ENCODE measurements at places on chromosomes 4 and X.

DNA sequence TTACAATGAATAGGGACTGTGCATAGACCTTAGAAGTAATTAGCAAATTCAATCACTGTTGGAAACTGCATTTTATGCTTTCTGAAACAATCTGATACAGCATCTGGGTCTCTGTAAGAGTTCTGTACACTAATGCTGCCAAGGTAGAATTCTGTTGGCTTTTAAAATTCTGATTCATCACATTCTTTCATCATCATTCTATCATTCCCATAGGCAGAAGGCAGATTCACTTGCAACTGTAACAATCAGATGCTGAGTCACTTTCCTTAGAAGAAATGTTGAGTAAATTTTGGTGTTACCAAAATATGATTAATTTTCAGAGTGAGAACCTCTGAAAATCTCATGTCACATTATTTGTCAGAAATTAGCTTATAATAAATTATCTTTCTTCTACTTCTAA, 267.2 kb downstream of the MAPK10 start:
- DNase-seq: no peak

- no peak for DNase-seq
Observed at GRCh38 chr4:129362691-129363274, 266.8 kb downstream of the C4orf33 start.

DNA sequence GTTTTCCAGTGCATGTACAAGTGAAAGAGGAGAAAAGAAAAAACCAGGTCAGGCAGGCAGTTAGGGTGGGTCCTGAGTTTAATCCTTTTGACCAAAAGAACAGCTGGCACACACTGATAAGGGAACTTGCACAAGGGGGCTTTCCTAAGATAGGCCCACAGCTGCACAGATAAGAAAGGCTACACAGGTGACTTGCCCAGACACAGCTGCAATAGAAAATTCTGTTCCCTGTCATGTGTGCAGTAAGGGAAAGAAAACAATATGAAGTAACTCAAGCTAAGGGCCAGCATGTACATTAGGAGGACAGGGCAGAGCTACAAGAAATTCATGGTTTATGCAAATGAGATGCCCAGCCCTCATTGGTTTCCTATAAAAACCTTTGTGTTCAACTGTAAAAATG, 32.9 kb downstream of the LUZP4 start:
- DNase-seq: no peak

- DNase-seq: no peak
Observed at GRCh38 chr4:83552083-83552482, 16.2 kb downstream of the GPAT3 start.

DNA sequence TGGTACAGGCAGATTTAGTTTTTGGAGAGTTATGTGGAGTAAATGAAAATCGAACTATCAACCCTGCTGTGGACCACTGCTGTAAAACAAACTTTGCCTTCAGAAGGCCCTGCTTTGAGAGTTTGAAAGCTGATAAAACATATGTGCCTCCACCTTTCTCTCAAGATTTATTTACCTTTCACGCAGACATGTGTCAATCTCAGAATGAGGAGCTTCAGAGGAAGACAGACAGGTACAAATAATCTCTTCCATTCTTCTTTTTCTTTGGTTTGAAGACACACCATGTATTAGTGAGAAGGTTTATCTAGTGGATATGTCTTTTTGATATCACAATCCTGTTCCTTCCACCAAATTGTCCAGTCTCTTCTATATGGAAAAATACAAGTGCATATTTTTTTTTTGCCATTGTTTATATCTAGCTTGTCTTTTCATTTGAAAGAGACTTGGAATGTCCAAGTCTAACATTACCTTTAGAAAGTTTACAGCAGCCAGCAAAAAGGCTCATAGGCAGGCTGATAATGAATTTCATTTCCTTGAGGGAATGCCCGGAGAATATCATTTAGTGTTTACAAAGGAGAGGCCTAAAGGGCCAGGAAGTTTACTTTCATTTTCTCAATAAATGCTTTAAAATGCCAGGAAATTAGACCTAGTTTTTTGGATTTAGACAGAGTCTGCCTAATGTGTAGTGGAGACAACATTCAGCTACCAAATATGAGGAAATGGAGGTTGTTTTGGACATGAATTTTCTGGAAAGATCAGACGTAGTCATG, 18.6 kb downstream of the AFM start:
- DNase-seq: no peak

DNA sequence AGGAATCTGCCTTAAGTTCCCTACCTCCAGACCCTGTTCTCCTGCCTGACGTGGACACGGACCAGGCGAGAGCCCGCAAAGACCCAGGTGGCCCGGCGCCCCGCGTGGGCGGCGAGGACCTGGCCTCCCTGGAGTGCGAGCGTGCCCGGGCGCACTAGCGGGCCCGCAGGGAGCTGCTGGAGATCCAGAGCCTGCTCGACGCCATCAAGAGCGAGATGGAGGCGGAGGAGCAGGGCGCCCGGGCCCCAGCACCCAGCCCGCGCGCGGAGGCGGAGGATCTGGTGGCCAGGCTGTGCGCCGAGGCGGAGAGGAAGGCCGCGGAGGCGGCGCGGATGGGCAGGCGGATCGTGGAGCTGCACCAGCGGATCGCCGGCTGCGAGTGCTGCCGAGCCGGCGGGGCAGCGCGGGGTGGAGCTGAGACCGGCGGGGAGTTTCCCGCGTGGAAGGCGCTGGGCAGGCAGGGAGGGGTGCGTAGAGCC, 18.2 kb downstream of the MRFAP1 start:
- no peak for DNase-seq

DNA sequence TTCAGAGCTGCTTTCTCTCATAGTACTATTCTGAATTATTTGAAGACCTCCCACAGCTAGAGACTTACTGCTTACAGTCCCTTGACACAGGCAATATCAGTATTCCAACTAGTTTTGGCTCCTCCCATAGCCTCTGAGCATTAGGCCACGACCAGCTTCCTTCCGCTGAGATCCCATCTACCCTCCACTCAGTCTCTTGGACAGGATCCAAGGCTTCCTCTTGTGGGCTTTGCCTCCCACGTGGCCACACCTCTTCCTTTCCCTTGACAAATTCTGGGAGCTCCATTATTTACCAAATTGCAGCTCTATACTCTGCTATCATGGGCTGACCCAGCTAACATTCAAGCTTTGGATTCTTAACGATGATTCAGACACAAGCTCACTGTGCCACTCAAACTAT, 470.4 kb upstream of the GALNT7 start:
- no peak for DNase-seq

- DNase-seq: no peak
Observed at GRCh38 chrX:134144231-134144630, 92.8 kb upstream of the CCDC160 start.

DNA sequence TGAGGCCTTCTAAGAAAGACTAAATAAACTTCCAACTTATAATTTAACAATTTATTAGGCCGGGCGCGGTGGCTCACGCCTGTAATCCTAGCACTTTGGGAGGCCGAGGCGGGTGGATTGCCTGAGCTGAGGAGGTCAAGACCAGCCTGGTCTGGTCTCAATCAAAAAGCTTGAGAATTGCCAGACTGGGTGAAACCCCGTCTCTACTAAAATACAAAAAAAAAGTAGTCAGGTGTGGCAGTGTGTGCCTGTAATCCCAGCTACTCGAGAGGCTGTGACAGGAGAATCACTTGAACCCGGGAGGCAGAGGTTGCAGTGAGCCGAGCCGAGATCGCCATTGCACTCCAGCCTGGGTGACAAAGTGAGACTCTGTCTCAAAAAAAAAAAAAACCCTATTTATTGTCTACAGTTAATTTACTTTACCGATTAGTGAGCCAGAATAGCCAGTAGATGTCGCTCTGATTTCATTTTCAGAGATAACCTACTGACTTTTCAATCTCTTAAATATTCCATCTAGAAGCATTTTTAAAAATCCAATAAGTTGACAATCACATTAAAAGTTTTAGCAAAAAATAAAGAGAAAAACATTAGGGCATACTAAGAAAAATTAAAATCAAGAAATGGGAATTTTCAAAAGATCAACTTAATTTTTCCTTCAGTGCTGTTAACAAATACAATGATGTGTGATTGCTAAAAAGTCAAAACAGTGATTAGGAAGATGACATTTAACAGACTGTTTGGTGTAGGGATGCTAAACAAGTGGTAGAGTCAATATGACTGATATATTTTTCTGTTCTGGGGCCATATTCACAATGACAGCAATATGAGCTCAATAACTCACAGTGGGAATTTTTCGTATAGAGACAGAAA, 4.3 kb upstream of the SHROOM3 start:
- no peak for DNase-seq

DNA sequence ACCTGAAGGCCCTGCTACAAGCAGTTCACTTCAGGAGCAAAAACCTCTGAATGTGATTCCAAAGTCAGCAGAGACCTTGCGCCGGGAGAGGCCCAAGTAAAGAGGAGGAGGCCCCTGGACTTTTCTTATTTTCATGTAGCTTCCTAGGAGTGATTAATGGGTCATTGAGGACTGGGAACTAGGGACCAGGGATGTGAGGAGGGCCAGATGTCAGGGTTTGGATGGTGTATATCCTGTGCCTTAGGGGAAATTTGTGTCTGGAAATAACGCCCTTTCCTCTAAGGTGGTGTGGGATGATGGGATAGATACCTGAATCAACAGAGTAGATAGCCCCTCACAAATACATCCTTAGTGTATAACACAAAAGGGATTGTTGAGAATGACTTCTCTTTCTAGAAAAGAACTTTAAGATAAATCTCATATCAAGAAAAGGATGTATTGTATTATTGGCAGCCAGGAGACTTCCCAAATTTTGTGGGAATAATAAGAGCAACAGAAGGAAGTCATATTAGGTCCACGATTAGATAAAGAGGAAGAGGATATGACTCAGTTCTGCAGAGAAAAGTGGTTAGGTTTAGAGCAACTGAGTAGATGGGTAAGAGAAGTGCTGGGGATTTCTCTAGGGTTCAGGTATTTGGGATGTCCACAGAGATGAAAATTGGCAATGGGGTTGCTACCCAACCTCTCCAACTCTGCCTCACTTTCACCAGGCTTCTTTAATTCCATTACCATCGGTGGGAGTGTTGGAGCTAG, 1.1 kb downstream of the ITGB1BP2 start:
- DNase-seq: no peak

- DNase-seq: no peak
Observed at GRCh38 chrX:105701310-105702052, 120.9 kb upstream of the NRK start.

DNA sequence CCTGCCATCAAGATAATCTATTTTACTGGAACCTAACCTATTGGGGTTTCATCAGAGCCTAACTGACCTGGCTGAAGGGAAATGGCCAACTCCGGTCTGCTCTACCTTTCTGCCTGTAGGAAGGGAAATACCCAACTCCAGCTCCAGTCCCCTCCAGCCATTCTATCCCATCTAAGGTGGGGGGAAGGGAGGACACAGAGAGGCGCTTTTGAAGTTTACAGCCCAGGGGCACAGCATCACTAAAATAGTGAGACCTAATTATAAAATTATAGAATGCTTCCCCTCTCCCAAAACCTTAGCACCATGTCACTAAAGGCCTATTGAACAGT, 27.8 kb upstream of the ACSL4 start:
- DNase-seq: no peak

GRCh38 chr4:81566161-81566591, 94.5 kb upstream of the RASGEF1B start:
- DNase-seq: no peak

DNA sequence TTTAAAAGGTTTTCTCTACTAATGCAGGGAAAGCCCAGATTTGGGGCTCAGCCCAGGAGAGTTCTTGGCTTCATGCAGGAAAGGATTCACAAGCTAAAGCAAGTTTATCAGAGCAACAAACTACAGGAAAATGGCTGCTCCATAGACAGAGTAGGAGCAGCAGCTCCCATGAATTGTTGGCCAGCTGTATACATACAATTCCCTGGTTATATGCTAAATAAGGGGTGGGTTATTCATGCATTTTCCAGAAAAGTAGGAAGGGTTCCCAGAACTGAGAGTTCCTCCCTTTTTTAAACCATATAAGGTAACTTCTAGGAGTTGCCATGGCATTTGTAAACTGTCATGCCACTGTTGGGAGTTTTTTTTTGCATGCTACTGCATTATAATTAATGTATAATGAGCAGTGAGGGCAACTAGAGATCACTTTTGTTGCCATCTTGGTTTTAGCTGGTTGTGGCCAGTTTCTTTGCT, 2.6 kb downstream of the C4orf33 start:
- DNase-seq: no peak

- DNase-seq: no peak
Observed at GRCh38 chrX:1244164-1245076, 24.2 kb upstream of the CSF2RA start.

DNA sequence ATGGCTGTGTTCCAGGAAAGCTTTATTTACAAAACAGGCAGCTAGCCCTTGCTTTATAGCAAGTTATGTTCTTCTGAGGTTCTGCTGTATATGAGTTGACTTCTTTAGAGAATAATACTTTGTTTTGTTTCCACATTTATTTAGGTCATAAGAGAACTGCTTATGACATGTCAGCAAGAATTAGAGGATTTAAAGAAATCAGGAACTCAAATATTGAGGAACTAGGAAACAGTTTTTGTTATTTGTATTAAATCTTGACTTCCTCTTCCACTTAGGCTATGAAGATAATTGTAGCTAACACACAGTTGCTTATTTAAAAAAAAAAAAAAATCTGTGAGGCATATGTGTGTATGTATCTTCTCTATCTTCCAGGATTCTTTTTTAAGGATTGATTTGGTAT, 14.3 kb downstream of the ZRSR2 start:
- DNase-seq: no peak

All from cortex of kidney (tissue), 1 donor.